ENCODE measurements at places on chromosomes 7 and 10.

DNA sequence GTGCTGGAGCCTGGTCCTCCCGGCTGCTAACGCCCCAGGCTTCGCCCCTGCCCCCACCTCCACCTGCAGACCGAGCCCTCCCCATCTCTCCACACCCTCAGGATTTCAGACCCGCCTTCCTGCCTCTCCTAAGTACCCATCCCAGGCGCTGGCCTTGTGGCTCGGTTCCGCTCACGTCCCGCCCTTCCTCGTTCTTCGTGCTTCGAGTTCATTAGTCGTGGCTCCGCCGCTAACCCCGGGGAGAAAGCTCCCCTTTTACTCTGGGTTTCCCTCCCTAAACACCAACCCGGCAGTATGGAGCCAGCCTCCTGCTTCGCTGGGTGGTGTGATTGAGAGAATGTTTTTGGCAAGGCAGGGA lies 11.2 kb downstream of the EMX2 start:
- no peak for DNase-seq

GRCh38 chr10:120428754-120429153 lies 28.3 kb upstream of the PLPP4 start:
- DNase-seq, result no peak

- DNase-seq, result no peak
Observed at GRCh38 chr7:132255898-132256297, 320.4 kb downstream of the PLXNA4 start.

DNA sequence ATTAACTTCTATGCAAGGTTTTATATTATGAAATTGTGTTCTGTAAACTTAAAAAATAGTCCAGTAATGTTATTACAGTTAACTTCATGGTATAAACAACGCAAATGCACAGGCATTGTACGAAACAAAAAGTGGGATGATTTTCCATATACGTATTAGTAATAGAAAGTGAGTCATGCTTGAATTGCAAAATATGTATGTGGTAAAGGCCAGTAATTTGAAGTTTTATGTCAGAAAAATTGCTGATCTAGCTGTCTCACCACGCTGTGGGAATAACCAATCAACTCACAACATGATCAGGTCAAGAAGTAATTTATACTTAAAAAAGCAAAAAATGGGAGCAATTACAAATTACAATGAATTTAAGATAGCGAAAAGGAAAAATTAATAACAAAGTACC lies 37.0 kb upstream of the GLI3 start:
- peak; percentile 27 for DNase-seq

DNA sequence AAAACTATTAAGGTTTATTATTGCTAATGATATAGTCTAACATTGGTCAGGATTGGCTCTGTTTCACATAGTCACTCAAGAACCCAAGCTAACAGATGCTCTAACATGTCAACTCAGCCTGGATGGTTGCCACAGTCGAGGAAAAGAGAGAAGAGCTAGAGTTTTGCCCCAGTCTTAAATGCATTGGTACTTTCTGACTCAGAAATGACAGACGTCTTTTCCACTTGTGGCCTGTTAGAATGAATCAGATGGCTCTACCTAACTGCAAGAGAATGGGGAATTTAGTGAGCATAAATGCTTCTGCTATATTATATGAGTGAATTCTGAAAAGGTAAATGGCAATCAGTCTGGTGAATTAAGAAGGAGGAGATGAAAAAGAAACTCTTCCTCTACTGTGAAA lies 13.9 kb downstream of the HECTD2 start:
- no peak for DNase-seq

GRCh38 chr10:89164920-89165319 lies 42.2 kb downstream of the CH25H start:
- DNase-seq, result no peak

DNA sequence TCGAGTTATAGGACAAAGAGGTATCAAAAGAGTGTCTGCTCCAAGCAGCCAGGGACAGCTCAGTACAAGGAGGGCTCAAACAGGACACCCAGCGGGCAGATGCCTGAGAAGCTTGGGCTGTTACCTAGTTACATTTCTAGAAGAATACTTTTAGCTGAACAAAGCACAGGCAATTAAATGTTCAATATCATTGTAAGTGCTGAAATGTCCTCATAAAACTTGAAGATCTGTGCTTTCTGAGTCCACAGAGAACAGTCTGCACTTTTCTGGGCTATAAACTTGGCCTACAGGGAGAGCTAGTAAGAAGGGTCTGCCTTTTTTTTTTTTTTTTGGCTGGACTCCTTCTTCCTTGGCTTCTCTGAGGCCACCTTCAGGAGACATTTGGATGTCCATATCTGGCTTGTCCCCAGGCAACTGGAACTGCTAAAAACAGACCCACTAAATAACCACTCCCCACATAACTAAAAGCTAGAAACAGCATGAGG lies 123.2 kb downstream of the SLC16A9 start:
- DNase-seq, result no peak

DNA sequence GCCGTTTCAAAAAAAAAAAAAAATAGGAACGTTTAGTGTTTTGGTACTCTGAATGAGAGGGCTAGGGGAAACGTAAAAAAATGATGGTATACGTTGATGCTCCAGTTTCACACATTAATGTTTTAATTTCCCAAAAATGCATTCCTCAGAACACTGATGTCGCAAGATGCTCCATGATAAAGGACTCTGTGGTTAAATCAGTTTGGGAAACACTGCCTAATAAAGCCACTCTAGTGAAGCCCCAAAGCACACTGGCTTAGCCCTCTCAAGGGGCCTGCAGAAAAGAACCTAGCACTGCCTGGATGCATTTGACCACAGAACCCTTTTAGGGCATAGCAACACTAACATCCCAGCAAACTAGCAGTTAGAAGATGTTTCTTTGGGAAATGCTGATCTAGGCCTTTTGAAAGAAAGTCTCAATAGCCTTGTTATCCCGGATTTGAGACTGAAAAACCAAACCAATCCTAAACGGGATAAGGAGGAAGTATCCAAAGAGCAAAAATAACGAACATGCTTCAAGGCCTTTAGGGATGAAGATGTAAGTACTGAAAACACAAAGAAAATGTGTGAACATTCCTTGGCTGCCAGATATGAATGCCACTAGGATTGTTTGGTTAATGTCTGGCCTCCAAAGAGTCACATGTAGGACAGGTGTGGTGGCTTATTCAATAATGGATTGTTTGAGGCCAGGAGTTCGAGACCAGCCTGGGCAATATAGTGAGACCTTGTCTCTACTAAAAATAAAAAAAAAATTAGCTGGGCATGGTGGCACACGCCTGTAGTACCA lies 11.0 kb downstream of the DLG5 start:
- no peak for DNase-seq

- no peak for DNase-seq
Observed at GRCh38 chr10:129491123-129491734, 24.2 kb downstream of the MGMT start.

- peak; percentile 88 for DNase-seq
Observed at GRCh38 chr10:69409968-69410367, 6.8 kb downstream of the TACR2 start.

DNA sequence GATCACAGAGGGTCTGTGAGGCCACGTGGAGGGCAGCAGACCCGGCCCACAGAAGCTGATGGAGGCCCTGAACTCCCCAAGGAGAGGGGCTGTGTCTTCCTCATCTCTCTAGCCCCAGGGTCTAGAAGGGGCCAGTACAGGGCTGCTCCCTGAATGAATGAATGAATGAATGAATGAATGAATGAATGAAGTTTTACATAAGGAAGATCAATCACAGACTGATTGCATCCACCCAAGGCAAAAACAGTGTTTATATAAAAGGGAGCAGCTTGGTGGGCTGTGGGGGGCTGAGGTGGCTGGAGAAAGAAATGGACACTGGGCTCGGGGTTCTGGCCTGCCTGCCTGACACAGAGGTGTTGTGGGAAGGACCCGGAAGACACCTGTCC lies 4.9 kb upstream of the NSUN5 start:
- DNase-seq, result no peak

DNA sequence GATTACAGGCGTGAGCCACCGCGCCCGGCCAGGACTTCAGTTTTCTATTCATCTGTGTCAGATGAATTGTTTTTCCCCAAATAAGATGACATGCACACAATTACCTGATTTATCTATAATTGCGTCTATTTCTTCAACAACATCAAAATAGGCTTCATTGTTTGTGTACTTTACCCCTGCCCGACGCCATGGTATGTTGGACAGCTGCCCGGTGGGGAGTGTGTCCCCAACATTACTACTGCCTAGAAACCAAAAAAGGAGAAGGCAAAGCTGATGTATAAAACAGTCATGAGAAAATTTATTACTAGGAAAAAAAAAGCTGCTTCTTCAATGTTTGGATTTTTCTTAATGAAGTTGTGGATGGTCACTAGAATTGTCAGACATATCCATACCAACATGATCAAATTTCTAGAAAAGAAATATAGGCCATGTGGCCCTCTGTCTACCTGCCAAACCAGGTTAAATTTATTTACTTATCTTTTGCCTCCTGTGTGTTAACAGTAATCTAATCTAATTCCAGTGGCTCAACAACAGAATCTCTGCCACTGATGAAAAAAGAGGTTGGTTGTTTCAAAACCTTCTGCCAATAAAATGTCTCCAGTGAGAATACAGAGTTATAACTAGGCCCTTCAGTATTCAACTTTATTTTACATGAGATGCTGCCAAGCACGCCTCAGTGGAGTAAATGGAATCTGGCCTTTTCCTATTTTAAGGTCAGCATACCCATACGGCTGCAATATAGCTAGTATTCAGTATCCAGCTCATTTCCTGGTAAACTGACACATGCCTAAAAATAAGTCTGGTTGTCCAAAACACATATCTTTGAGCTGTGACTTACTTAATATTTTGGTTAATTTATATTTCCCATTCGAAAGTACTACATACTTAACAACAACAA lies 16.5 kb downstream of the AP3M1 start:
- DNase-seq, result no peak

DNA sequence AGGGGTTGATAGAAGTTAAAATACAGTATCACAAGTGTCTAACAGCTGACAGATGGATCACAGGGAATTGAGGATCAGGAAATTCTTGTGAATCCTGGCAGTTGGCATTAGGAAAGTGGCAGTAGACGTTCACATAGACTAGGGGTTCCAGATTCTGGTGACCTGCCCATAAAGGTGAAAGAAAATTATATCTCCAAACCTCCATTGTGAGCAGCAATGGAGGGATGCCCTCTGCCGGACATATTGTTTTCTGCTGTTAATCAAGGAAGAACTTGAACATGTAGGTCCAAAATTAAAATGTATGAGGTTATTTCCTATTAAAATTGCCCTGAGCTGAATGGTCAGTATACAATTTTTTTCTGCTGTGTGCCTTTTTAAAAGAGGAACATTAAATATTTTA lies 5.1 kb downstream of the NME8 start:
- no peak for DNase-seq

DNA sequence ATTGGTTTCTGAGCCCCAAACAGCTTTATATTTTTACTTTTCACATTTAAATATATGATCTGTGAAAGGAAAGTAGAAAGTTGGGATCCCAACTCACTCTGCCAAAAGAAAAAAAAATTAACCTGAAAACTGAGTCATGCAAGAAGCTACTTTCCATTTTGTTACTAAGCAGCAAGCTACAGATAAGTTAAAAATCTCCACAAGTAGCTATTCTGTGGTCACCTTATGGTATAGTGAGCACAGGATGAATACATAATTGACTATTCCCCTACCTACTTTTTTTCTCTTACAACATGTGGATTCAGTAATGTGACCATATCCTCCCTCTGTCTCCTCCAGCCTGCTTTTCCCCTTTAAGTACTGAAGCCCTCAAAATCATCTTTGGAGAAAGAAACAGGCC lies 30.3 kb upstream of the CREB3L2 start:
- DNase-seq, result no peak

- DNase-seq, result peak; percentile 2
Observed at GRCh38 chr7:87671-88070, 104.7 kb upstream of the FAM20C start.

- DNase-seq, result no peak
Observed at GRCh38 chr10:14698111-14698828, 76.4 kb downstream of the FAM107B start.

GRCh38 chr10:7773845-7774801 lies 13.7 kb downstream of the KIN start:
- DNase-seq, result no peak

DNA sequence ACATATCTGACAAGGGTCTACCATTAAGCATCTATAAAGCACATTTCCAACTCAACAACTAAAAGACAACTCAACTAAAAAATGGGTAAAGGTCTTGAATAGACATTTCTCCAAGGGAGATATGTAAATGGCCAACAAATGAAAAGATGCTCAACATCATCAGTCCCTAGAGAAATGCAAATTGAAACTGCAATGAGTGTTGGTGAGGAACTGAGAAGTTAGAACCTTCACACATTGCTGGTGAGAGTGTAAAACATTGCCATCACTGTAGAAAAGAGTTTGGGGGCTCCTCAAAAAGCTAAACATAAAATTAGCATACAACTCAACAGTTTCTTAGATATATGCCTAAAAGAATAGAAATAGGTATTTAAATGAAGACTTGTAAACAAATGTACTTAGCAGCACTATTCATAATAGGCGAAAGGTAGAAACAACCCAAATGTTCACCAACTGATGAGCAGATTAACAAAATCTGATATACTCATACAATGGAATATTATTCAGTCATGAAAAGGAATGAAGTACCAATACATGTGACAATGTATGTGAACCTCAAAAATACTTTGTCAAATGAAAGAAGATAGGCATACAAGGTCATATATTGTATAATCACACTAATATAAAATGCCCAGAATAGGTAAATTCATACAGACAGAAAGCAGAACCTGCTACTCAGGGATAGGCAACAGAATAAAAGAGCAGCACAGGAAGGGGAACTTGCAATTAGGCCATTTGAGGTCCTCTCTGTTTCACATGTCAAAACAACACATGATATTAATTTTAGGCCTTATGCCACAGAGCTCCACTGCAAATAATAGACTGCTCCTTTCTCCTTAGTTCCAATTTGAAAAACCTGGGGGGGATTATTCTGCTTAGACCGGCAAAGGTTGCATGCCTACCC lies 10.6 kb upstream of the LRRC72 start:
- DNase-seq, result no peak

DNA sequence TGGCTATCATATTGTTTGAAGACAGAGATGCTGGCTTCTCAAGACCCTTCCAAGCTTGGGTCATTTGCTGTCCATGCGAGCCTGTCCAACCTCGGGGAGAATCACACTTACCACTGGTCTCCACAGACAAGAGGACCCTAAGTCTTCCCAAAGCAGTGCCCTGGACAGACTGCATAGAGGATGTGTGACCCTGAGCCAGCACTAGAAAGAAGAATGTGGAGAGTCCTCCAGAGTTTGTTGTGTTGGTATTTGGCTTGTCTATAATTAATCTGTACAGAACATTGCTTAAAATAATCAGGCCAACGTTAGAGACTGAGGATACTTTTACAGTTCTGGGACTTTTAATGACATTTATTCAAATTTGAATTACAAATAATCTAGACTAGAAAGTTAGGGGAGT lies 212.7 kb downstream of the TMEM178B start:
- DNase-seq, result no peak

DNA sequence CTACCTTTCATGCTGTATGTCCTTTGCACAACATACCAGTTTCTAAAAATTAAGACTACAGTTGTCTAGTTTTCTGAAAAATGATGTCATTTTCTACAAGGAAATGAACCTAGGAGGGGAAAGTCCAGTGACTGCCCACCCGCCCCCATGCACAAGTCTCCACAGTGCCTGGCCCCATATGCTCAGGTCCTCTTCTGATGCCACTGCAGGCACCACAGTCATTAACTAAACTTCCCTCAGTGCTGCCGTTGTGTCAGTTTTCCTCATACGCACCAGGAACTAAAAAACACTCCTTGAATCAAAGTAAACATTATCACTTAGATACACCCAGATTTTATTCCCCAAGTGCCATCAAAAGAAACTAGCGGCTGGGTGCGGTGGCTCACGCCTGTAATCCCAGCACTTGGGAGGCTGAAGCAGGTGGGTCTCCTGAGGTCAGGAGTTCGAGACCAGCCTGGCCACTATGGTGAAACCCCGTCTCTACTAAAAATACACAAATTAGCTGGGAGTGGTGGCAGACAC lies 6.9 kb upstream of the TNS3 start:
- DNase-seq, result peak; percentile 54
